Activated CD4-positive, alpha-beta T cell treated with anti-CD3 and anti-CD28 coated beads, Interleukin-2, Interleukin-4, amounts not matched to agents 100 ng/mL and 50 ng/mL, durations not matched to agents 16 hours and 8 hours (primary cell): ENCODE measurements at places on chromosomes 3 and 15.

DNA sequence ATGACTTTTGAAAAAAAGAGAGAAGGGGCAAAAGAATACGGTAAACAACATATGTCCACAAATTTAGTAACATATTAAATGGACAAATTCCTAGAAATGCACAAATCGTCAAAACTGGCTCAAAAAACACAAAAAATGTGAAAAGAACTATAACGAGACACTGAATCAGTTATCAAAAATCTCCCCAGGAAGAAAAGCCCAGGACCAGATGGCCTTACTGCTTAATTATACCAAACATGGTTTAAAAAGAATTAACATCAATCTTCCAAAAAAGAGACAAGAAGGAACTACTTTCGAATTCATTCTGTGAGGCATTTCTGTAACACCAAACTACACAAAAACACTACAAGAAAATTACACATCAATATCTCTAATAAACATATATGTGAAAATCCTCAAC lies 117.4 kb downstream of the STAG1 start:
- DNase-seq: no peak

DNA sequence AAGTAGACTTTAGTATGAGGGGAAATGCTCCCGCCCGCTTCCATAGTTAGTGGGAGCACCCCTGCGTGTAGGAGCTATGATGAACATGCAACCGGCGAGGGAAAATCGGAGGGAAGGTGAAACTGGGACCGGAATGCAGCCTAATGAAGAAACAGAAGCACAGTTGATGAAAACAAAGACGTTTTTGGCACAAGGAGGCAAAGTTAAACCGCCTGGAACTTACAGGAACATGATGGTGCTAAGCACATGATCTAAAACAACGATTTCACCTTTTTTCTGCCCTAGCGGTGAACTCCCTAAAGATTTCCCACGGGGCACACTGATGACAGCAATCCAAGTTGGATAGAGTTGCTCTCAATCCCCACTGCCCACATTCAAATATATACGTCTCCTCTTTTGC lies 49.4 kb upstream of the SPATA12 start:
- no peak for DNase-seq

GRCh38 chr15:101045835-101046691 lies 126.9 kb downstream of the LRRK1 start:
- DNase-seq: no peak

GRCh38 chr3:119582178-119582577 lies 2.9 kb downstream of the ADPRH start:
- peak; percentile 62 for DNase-seq

- DNase-seq: no peak
Observed at GRCh38 chr3:195855471-195856409, 44.0 kb upstream of the MUC4 start.

GRCh38 chr15:92624401-92624991 lies 31.1 kb downstream of the FAM174B start:
- no peak for DNase-seq

- DNase-seq: no peak
Observed at GRCh38 chr3:38317192-38317759, 29.3 kb upstream of the XYLB start.

GRCh38 chr3:99256788-99257187 lies 355.3 kb upstream of the DCBLD2 start:
- DNase-seq: no peak

- no peak for DNase-seq
Observed at GRCh38 chr3:143429628-143430514, 310.3 kb downstream of the CHST2 start.

- DNase-seq: no peak
Observed at GRCh38 chr3:25455441-25456132, 27.5 kb downstream of the RARB start.

- DNase-seq: no peak
Observed at GRCh38 chr15:83866692-83867091, 212.8 kb downstream of the ADAMTSL3 start.

- peak; percentile 66 for DNase-seq
Observed at GRCh38 chr15:50562735-50563640, 16.5 kb upstream of the USP50 start.

- no peak for DNase-seq
Observed at GRCh38 chr3:58043933-58044332, 35.7 kb downstream of the FLNB start.

DNA sequence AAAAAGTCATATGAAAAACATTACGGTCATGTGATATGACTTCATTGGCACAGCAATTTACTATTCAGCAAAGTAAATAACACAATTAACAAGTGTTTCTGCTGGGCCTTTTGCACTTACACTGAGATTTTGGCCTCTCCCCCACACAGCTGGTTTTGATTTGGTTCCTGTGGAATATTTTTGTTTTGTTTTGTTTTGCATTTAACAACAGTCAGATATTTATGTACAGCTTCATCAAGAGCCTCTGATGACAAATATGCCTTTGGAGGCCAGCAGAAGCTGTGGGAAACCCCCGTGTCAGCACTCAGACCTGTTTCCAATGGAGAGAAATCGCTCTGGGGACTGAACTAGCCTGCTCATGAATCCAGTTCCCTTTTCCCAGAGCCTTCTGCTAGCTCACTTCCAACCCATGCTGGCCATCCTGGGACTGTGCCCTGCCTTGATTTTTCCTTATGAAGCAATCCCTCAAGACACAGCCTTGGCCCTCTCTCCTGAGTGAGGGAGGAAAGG lies 161.9 kb downstream of the ATG7 start:
- DNase-seq: no peak

DNA sequence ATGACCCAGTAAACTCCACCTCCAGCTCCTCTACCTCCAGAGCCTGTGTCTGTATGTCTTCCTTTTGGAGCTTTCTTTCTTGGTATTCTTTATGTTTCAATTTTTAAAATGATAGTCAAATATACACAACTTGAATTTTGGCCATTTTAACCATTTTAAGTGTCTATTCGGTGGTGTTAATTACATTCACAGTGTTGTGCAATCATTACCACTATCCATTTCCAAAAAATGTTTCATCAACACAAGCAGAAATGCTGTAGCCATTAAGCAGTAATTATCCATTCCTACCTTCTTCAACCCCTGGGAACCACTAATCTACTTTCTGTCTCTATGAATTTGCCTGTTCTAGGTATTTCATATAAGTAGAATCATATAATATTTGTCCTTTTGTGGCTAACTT lies 194.5 kb upstream of the TSC22D2 start:
- no peak for DNase-seq

GRCh38 chr15:55224892-55225291 lies 28.2 kb upstream of the RSL24D1 start:
- DNase-seq: no peak

- no peak for DNase-seq
Observed at GRCh38 chr15:31245135-31245689, 81.4 kb upstream of the KLF13 start.

DNA sequence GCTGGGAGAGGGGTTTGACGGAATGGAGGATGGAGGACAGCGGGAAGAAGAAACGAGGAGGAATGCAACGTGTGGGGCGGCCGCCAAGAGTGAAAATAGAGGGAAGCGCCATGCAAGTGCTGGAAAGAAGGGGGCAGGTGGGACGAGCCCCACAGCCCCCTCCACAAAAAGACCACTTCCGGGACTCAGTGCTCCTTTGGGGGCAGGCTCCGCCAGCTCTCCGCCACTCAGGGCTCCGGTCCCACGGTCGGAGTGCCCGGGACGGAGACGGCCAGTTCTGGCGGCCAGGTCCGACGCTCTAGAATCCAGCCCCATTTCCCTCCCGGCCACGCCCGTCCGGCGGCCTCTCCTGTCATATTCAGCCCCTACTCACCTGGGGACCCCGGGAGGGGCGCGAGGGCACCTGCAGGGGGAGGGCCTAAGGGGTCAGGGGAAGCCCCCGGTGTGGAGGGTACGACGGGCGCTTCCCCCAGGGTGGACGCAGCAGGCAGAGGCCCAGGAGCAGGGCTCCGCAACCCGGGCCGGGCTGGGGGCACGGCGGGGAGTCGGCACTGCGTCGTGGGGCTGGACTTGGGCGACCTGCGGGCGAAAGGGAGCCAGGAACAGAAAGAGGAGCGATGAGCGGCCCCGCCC lies 25.5 kb upstream of the CSPG4 start:
- DNase-seq: no peak

GRCh38 chr3:105415951-105416350 lies 49.2 kb downstream of the ALCAM start:
- DNase-seq: no peak

- DNase-seq: peak; percentile 27
Observed at GRCh38 chr3:45187694-45188141, 38.4 kb downstream of the TMEM158 start.

DNA sequence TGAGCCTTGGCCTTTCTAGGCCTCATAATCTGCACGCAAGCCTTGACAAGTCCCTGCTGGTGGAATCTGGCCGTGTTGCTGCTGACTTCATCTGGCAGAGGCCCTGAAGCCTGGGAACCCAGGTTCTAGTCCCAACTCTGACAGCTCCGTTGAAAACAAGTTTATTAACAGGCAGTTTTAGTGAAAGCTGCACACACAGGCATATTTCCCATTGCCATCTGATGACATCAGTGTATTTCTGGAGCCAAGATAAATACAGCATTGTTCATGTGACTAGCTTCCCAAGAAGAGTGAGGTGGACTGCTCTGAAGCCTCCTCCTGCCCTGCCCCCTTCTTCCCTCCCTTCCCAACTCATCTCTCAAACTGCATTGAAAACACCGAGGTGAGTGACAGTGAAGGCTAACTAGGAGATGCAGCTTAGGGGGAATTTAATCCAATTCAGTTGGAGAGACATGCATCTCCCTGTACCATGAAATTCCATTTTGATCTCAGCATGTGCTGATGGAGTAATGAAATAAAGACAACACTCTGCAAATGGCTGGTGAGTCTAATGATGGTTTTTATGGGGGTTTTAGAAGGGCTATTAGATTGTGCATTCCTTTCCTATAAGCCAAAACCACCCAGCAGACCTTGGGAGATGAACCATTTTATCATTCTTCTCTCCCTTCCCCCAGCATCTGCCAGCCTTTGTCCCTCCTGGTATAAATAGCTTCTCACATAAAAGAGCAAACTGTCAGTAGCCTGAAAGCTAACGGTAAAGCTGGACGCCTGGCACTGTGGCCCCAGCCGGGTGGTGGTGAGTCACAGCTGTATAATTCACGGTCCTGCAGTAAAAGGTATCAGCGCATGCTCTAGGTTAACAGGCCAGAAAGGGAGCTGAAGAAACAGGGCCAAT lies 38.0 kb downstream of the PRICKLE2 start:
- no peak for DNase-seq

DNA sequence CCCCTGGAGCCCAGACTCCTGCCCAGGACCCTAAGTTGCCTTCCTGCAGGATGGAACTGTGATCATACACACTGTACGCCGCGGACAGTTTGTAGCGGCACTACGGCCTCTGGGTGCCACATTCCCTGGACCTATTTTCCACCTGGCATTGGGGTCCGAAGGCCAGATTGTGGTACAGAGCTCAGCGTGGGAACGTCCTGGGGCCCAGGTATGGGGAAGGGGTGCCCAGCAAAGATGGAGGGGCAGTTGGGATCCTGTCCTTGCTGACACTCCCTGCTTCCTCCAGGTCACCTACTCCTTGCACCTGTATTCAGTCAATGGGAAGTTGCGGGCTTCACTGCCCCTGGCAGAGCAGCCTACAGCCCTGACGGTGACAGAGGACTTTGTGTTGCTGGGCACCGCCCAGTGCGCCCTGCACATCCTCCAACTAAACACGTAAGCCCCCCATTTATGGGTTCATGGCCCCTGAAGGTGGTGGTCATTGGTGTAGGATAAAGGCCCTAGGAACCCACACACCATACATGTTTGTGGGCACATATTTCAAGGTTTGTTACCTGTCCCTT lies 28.8 kb downstream of the NBEAL2 start:
- no peak for DNase-seq

DNA sequence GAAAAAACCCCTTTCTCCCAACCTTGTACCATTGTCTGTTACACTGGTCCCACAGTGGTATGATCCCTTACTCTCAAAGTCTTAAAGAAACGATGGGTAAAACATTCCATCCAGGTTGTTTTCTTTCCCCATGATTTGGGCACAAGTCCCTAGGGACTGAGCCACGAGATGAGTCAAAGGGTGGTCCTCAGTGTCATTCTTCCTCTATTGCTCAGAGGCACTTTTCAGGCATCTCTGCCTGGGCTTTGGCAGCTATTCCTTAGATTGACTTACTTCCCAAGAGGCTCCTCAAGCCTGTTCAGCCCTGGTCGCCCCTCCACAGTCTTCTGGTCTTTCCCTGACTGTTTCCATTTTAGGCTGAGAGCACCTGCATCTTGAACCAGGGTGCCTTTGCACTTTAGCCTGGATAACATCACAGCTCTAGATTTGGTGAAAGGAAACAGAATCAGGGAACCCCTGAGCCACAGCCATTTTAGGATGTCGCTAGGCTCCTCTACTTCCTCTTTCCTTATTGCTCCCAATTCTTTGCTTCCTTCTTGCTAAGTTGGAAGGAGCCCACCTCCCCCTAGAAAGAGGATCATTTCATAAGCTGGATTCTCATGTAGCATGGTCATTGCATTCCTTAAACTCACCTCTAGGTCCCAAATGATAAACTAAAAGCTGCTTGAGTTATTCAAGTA lies 131.0 kb upstream of the TPRG1 start:
- DNase-seq: no peak

DNA sequence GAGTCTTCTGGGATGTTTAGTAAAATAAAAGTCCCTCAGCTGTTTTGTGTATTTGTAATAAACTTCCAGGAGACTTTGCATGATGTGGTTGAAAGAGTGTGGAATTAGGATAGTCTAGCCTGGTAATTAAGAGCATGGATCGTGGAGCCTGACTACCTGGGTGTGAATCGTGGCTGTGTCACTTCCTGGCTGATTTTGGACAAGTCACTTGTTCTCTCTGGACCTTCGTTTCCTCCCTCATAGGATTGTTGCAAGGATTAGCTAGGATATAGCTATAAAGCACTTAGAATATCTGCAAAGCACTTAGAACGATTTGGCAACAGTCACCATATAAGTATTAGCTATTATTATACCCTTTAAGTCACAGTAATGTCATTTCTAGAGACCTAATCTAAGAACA lies 40.2 kb downstream of the SLMAP start:
- DNase-seq: no peak

- DNase-seq: no peak
Observed at GRCh38 chr15:64017591-64018163, 28.6 kb downstream of the DAPK2 start.

GRCh38 chr3:97981886-97982285 lies 9.7 kb upstream of the RIOX2 start:
- peak; percentile 81 for DNase-seq

DNA sequence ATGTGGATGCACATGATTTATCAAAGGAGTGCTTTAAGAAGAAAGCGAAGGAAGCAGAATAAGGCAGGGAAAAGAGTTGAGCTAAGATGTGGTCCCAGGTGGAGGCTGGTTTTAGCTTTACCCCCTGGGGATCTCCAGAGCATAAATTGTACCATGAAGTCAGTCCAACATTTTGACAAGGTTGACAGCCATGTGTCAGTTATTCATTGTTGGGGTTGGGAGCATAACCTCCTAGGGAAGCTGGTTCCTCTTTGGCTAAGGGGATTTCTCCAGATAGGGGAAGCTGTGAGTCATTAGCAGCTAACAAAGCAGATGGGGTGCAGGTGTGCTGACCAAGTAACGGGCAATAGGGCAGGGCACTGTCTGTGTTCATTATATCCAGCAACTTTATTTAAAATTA lies 123.7 kb upstream of the IGSF10 start:
- DNase-seq: no peak
